CD4-positive, alpha-beta T cell treated with Interleukin-21 for 1 hour (primary cell): ENCODE measurements at places on chromosomes 6 and 20.

DNA sequence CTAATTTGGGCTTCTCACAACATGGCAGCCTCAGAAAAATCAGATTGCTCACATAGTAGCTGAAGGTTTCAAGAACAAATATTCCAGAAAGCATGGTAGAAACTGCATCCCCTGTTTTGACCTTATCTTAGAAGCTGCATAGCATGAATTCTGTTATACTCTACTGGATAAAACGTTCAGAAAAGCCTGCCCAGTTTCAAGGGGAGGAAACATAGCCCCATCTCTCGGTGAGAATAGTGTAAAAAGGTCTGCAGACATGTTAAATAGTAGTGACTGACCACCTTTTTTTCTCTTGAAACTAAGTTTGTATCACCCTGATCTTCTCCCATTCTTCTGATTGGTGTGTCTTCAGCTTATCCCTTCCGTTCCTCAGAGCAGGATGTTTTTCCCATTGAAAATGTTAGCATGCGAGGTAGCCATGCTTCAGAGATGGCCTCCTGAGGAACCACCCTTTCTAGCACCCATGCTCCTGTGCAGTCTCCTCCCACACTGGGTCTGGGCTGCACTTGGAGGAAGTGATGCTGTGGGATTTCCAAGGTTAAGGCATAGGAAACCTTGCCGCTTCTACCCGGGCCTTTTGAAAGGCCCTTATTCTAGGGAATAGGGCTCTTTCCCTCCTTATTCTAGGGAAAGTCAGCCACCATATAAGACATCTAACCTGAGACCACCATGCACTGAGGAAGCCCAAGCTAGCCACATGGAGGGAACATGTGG, 50.1 kb downstream of the MARCKS start:
- DNase-seq = no peak

DNA sequence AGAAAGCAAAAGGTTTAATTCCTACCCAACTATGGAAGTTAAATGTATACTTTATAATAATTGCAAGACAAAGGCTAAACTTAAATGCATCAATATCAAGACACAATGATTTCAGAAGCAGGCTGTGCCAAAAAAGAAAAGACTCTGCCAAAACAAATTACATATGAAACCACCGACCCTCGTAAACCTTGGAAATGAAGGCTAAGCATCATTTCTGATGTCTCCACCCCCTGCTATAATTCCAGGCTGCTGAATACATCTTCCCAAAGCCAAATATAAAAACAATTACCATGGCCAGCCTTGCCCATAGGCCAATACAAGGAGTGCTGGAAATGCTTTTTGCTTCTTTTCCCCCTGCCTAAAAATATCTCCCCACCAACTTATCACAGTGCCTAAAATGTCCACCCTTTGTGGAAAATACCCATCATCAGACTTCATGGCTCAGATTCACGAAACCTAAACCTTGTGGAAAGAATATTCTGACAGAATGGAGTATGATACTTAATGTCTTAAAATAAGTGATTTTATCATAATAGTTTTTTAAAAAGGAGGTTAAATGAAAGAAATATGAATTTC, 37.4 kb downstream of the RCAN2 start:
- no peak for DNase-seq

DNA sequence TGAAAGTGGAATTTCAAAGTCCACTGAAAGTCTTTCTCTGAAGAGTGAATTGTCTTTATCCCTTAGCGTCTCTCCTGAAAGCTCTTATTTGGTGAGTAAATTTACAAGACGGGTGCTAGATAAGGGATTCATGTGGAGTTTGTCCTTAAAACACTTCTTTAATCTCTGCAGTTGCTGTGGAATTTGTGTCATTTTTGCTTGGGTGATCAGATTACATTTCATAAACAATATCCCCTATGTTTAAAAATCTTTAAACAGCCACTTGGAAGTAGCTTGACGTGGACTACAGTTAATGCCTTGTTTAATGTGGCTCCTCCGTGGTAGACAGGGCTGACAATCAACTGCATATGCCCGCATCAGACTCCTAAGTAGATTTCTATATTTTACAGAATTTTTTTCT, 175.4 kb upstream of the ZNF217 start:
- no peak for DNase-seq

GRCh38 chr6:27188061-27188884, 59.2 kb upstream of the PRSS16 start:
- DNase-seq = peak; percentile 50

GRCh38 chr6:19880066-19880465, 42.9 kb downstream of the ID4 start:
- DNase-seq = no peak

DNA sequence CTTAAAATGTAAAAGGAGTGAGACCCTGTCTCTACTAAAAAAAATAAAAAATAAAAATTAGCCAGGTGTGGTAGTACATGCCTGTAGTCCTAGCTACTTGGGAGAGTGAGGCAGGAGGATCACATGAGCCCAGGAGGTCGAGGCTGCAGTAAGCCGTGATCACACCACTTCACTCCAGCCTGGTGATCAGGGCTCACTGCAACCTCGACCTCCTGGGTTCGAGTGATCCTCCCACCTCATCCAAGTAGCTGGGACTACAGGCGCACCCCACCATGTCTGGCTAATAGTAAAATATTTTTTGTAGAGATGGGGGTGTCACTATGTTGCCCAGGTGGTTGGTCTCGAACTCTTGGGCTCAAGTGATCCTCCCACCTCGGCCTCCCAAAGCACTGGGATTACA, 8.1 kb upstream of the FOXS1 start:
- DNase-seq = no peak

- no peak for DNase-seq
Observed at GRCh38 chr6:149913540-149914240, 9.2 kb downstream of the RAET1G start.

DNA sequence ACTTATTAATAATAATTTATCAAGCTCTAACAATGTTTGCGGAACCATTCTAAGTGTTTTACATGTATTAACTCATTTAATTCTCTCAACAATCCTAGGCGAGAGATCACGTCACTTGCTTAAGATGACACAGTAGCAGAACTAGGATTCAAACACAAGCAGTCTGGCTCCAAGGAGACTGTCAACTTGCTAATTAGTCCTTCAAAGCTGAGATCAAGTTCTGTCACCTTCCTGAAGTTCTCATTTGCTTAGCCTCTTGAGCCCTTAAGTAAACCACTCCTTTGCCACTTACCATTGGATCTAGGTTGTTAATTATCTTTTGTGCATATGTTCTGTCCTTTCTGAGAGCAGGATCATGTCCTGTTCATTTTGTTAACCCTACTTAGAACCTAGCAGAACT, 14.1 kb downstream of the FKBP5 start:
- DNase-seq = no peak

DNA sequence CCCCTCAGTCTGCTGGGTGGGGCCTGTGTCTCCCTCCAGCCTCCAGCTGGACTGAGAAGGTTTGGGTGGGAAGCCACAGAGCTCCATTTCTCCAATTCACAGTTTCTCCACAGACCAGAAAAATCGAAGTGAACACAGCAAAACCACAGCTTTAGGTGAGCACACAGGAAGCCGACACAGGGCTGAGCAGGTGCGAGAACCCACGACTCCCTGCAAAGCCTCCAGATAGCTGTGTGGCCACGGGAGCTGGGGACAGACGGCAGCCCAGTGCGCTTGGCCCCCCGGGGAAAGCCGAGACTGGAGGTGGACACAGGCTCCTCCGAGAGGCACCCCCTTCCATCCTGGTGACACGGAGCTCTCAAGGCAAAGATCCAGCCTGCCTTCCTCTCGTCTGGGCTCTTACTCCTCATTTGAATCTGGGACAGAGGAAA, 29.0 kb upstream of the MPC1 start:
- peak; percentile 46 for DNase-seq

DNA sequence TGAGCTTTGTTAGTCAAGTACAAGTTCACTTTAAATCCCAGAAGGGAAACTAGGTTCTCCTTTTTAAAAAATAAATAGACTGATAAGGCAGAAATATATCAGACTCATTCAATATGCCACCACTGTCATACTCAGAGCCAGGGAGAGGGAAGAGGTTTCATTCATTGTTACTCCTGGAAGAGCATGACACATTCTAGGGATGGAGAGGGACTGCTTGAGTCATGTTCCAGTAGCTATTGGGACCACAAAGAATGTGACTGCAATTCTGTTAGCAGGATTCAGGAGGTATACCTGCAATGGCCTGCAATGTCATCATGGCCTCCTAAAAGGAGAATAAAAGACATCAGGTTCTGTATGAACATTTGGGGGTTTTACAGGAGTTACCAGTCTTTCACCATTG, 167.6 kb downstream of the TFAP2B start:
- DNase-seq = no peak

DNA sequence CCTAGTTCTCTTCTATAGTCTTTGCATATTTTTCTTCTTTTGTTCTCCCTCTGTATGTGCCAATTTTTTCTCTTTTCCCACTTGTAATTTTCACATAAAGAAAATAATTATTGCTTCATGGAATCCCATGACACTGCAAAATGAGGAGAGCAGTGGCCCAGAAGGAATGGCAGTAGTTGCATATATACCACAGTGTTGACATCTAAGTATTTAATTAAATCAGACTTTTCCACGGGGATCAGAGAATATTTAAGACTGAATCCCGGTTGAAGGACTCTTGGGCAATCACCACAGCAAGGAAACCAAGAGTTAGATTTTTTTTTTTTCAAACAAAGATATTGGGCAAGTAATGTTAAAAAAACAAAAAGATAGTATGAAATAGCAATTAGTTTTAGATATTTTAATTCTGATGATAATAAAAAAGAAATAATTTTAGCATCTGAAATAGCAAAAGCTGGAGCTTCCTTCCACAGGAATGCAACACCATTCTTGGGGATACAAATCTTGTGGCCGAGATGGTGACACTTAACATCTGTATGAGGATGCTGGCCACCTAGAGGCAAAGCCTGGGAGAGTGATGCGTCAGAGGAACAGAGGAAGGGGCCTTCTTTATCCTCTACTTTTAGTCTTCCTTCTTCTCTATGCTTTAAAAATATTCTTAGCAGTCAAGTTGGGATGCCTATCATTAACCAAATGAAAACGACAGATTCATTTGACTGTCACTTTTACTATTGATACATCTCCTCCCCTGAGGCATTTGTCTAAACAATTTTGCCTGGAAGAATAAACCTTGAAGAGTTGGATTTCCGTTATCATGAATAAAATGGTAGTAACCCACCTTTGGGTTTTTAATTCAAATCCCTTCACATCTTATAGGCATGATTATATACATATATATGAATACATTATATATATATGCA, 356.2 kb downstream of the GJA1 start:
- DNase-seq = no peak

GRCh38 chr20:6657111-6657510, 110.4 kb upstream of the BMP2 start:
- DNase-seq = no peak

GRCh38 chr6:142740449-142740848, 204.5 kb downstream of the HIVEP2 start:
- no peak for DNase-seq

DNA sequence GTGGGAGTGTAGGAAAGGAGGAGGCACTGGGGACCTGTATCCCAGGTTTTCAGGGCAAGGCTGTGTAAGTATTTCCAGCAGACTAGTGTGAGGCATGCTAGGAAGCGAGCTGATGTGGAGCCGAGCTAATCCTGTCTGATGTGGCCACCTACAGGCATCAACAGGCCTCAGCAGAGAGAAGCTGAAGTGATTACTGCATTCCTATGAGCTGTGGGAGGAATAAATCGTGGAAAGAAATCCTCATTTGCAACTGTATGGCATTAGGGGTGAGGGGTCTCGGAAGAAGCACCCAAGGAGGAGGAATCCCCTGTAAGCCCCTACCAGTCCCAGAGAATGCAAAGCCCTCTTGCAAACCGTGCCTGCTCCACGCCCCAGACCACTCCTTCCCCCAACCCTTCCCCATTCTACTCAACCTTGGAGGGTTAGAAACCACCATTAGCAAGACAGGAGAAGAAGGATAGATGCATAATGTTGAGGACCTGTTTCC, 41.6 kb downstream of the C6orf15 start:
- DNase-seq = no peak

- DNase-seq = no peak
Observed at GRCh38 chr20:20979934-20980333, 126.2 kb downstream of the LINC00237 start.

- peak; percentile 20 for DNase-seq
Observed at GRCh38 chr6:6856538-6857523, 250.9 kb upstream of the RREB1 start.

DNA sequence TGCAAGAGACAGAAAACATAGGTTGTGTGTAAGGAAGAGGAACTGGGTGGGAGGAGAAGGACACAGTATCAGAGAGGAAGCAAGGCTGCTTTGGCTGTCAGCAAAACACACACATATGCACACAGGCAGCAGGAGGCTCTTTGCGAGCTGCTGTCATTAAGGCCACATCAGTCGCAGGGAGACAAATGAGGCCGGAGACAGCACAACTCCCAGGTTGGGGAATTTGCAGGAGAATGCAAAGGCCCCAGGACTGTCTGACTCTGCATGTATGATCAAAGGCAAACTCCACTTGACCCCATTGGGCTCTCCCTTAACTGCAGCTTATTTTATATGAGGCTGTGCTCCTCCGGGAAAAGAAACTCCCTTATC, 35.3 kb downstream of the METTL24 start:
- no peak for DNase-seq
